ENCODE measurements at places on chromosomes 1 and 21.

DNA sequence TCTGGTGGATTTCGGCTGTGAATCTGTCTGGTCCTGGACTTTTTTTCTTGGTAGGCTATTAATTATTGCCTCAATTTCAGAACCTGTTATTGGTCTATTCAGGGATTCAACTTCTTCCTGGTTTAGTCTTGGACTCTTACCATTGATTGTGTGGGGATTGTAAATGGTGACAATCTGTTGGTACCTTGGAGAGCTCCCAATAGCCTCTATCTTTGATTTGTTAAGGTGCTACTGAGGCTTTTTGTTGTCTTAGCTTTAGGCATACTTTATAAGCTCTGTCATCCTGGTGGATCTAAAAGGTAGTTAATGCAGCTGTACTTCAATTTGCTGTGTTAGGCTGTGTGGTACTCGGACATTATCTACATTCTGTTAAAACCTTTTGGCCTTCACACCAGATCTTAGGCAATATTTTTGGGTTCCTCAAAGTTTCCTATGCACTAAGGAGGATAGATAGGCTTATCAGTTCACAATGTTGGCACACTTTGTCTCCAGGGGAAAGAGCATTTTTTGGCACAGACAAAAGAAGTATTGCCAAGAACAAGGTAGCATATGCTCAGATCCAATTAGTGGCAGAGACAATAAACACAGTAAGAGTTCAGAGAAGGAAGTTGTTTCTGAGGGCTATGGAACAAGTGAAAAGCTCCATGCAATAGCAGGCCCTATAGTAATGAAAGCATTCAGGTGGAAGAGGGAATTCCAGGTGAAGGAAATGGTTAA is 230.4 kb downstream of the PDE4B start:
- DNase-seq: peak; percentile 24

DNA sequence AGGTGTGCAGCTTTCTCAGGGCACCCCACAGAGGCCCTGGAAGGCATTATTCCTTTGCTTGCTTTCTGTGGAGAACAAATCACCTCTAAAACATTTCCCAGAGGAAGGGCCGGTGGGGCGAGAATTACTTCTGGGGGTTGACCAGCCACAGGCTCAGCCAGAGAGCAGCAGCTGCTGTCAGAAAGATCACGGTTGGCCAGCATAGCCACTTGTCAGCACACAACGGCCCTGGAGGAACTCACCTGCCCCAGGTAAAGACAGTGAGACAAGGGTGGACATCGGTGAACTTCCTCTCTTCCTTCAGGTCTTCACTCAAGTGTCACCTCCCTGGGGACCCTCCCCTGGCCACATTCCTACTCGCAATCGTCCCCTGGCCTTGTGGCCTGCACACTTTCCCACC is 69.5 kb upstream of the CLDN14 start:
- DNase-seq: no peak

DNA sequence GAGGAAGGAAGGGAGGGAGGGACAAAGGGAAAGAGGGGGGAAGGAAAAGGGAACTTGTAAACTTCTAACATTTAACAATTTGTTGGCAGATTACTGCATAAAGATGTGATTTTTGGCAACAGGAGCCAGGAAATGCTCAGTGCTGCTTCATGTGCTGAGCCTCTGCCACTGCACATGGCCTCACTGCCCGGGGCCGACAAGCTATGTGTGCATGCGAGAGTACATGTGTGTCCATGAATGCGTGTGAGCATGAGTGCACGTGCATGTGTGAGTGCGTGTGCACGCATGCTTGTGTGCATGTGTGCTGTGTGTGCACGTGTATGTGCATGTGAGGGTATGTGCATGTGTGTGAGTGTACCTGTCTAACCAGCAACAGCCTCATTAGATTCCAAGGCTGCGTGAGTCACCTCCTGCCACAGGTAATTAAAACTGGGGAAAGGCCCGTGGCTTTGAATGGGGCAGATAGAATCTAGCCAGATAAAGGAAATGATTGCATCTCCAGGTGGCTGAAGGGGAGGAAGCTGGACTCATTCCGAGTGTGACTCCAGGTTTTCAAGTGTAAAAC is 41.4 kb upstream of the TSPEAR start:
- DNase-seq: peak; percentile 83

DNA sequence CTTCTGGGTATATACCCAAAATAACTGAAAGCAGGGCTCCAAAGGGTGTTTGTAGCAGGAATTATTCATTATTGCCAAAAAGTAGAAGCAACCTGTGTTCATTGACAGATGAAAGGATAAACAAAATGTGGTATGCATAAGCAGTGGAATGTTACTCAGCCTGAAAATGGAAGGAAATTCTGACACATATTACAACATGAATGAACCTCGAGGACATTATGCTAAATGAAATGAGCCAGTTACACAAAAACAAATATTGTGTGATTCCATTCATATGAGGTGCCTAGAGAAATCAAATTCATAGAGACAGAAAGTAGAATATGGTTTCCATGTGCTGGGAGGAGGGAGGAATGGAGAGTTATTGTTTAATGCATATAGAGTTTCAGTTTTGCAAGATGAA is 86.3 kb upstream of the ARTN start:
- no peak for DNase-seq

- no peak for DNase-seq
Observed at GRCh38 chr21:41931041-41931451, 22.8 kb downstream of the C2CD2 start.

GRCh38 chr1:32947669-32948389 is 16.8 kb downstream of the RNF19B start:
- DNase-seq: no peak

DNA sequence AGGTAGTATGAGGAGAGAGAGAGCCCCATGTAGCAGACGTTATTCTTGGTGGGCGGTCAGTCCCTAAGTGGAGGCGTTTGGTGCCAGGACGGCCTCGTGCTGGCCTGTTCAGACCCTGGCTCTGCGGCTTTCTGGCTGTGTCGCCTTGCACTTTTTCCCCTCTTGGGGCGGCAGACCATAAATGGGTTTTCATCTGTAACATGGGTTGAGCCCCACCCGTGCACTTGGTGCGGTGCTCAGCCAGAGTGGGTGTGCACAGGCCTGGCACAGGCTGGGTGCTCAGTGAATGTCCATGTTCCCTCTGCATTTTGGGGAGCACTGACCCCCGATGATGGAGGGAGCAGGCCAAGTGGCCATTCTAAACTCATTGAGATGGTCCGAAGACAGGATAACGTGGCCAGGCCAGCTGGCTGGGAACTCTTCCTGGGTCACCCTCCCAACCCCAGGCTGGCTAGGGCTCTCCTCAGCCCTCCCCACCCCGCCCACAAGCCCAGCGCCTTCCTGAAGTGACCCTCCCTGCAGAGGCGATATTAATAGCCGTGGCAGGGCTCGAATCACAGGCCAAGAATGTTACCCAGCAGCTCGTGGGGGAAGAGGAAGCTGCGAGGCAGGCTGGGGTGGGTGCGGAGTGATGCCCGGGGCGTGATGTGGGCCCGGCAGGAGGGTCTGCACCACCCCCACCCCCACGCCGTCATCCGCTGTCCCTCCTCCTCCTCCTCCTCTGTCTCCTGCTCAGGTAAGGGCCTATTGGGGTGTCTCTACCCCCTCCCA is 78.5 kb downstream of the ARHGEF10L start:
- no peak for DNase-seq

DNA sequence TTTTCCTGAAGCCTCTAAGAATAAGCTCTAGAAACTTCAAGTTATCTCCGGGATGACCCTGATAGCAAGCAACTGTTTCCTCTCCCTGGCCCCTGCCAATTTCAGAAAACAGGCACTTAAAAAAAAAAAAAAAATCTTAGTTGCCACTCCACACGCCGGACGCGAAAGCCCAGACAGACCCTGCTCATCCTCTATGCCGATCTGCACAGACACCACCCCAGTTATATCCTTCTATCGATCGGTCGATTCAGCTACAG is 1.7 kb downstream of the ANP32E start:
- no peak for DNase-seq

GRCh38 chr1:40385437-40386358 is 12.2 kb downstream of the SMAP2 start:
- peak; percentile 90 for DNase-seq

DNA sequence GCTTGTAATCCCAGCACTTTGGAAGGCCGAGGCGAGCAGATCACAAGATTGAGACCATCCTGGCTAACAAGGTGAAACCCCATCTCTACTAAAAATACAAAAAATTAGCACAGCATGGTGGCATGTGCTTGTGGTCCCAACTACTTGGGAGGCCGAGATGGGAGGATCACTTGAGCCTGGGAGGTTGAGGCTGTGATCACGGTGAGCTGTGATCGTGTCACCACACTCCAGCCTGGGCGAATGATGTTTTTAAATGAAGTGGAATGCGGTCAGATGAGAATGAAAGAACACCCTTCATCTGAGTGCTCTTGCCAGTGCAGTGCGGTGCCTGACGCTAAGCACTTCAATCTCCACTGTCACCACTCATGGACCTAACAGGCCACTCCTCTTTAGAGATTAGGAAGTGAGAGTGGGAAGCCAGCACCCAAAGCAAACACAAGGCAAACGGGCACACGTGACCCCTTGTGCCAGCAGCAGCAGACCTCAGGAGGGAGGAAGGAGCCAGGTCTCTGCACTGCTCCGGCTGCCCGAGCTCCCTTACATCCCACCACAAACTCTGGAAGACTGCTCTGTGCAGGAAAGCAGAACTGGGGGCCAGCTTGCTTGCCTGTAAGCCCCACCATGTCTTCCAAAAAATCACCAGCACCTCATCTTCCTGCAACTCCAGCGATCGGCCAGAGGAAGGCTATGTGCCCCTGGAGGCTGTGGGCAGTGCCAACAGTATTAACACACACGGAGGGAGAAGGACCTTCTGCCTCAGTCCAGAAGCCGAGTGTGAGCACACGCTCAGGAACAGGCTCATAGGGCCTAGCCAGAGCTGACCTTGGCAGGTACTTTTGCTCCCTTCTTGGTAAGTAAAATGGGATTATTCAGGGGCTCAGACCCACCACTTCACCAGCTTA is 9.7 kb downstream of the CTNNBIP1 start:
- DNase-seq: no peak

DNA sequence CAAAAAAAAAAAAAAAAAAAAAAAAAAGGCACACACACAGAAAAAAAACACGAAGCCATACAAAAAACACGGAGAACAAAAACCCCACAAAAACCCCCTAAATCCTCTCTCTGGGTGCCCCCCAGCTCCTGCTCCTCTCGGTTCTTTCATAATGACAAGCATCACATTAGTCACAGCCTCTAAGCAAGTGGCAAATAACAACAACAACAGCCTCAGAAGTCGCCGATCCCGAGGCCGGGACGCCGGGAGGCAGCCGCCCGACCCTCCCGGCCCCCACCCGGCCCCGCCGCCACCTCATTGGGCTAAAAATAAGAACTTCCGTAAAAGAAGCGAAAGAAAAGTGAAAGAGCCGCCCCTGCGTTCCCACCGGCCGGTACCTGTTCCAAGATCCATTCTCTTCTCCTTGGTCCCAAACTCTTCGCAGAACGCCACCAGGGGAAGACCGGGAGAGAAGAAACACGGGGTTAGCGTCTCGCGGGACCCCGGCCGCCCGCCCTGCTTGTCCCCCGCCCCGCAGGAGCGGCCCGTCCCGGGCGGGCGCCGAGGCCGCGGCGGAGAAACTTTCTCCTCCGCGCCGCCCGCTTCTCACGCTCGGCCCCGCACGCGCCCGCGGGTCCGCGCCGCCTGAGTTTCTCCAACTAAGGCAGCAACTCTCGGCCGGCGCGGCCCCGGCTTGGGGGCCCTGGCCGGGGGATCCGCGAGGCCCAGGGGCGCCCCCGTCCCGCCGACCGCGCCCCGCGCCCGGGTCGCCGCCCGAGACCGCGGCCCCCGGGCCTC is 102.8 kb downstream of the CASZ1 start:
- peak; percentile 44 for DNase-seq

DNA sequence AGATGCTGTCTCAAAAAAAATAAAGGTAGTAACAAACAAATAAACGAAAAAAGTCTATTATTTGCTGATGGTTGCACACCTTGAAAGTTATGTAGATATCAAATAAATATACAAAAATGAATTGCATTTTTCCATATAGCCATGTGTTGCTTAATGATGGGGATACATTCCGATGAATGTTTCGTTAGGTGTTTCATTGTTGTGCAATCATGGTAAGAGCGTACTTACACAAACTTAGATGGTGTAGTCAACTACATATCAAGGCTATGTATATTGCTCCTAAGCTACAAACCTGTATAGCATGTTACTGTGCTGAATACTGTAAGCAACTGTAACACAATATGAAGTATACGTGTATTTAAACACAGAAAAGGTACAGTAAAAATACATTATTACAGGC is 34.4 kb downstream of the AHCTF1 start:
- no peak for DNase-seq

DNA sequence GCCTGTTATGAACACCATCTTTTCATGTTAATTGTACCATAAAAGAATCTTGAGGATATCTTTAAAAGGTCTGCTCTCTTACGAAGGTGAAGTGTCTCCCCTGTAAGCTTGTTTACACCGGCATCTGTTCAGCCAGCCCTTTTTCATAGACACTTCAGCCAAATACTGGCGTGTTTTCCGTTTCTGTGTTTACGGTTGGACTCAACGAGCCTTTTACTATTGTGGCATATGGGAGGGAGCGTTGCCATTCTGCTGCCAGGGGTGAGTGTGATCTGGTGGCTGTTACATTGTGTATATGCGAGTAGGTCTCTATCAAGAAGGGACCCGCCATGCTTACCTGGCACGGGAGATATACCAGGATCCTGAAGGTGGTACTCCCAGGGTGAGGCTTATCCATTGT is 433.8 kb downstream of the CAMTA1 start:
- DNase-seq: no peak

Data from A673 (cell line).